ENCODE measurements at places on chromosomes 12 and 14.
A peak's percentile ranks its signal among the peaks of the same experiment; 100 is the strongest.

GRCh38 chr12:53670308-53670707 is 5.6 kb downstream of the ATP5MC2 start:
- DNase-seq = no peak

GRCh38 chr14:24632761-24633160 is 1.2 kb downstream of the GZMB start:
- no peak for DNase-seq

DNA sequence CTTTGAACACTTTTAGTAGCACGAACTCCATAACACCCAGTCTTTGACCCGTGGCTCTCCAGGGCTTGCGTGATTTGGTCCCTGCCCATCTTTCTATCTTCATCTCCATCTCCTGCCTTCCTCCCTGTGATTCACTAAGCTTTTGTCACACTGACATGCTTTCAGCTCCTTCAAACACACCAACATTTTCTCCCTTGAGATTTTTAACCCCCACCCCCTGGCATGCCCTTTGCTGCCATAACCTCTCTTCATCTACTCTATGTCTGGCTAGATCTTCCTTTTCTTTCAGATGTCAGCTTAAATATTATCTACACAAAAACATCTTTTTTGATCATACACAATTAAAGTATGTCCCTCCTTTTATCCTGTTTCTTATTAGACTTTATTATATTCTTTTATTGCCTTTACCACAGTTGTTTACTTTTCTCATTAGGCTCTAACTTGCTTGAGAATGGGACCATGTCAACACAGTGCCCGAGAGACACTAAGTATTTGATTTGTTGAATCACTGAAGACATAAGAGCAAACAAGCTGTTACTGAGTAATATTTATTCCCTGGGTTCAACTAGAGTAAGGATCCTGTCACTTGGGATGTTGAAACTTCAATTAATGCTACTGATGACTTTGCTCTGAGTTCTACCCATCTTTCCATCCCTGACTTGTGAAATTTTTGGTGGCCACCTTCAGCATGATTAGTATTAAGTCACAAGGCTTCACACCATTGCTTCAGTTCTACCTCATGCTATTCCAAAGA is 387.3 kb downstream of the LRIG3 start:
- DNase-seq = no peak

GRCh38 chr14:74648601-74649000 is 36.6 kb upstream of the LTBP2 start:
- no peak for DNase-seq

DNA sequence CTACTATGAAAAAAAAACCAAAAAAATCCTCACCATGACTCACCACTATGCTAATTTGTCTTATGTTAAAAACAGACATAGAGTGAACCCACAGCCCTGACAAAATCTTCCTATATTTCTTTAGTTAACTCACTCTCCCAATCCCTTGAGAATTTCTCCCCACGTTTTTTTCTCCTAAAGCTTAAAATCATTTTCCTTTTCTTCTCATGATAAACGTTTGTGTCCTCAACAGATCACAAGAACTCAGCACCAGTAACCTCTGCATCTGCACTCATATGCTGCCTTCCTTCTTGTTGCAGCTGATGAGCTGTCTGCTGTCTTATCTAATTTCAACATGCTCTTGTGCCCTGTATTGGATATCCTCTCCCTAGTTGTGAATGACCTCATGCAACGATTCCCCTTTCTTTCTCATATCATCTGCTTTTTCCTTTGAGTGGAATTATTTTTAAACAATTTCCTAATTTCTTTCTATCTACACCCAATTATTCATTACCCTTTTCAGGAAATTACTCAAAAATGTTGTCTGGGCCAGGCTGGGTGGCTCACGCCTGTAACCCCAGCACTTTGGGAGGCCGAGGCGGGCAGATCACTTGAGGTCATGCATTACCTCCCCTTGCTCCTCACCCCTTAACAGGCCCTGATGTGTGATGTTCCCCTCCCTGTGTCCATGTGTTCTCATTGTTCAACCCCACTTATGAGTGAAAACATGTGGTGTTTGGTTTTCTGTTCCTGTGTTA is 427.5 kb upstream of the MGAT4C start:
- DNase-seq = no peak

DNA sequence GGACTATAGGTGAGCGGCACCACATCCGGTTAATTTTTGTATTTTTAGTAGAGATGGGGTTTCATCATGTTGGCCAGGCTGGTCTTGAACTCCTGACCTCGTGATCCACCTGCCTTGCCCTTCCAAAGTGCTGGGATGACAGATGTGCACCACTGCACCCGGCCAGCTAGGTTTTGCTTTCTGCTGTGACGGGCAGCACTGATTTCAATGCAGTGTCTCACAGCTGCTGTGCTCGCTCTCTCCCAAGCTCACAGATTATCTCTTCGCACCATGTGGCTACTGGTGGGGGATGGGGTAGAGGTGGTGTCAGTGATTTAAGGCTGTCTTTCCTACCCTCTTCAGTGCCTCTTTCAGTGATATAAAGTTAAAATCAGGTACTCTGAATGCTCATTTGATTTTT is 909.1 kb downstream of the TRHDE start:
- DNase-seq = peak; percentile 2

GRCh38 chr14:76268047-76268431 is 107.9 kb upstream of the ESRRB start:
- no peak for DNase-seq

DNA sequence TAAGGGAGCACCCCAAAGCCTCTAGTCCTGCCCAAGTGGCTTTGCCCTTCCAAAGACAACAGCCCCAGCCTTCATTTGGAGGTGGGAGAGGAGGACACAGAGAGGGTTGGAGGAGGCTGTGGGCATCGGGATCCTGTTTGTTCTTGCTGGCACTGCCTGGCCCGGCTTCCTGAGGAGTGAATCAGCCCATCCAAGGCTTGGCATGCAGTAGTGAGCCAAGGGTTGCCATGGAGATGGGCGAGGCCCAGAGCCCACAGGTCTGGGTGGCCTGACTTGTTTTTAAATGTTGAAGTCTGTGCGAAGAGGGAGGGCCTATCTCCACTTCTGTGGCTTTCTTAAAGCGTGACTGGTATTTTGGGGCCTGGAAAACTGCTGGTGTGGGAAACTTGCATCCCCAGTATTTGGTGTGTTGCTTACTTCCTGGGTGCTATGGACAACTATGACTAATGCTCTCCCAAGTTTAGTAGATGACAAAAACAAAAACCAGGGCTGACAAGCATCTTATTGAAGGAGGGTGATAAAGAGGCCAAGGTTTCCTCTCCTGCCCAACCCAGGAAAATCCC is 15.8 kb downstream of the CD9 start:
- peak; percentile 93 for DNase-seq

- no peak for DNase-seq
Observed at GRCh38 chr12:40144023-40144422, 38.1 kb upstream of the SLC2A13 start.

GRCh38 chr12:95253386-95253785 is 35.8 kb downstream of the VEZT start:
- DNase-seq = no peak

DNA sequence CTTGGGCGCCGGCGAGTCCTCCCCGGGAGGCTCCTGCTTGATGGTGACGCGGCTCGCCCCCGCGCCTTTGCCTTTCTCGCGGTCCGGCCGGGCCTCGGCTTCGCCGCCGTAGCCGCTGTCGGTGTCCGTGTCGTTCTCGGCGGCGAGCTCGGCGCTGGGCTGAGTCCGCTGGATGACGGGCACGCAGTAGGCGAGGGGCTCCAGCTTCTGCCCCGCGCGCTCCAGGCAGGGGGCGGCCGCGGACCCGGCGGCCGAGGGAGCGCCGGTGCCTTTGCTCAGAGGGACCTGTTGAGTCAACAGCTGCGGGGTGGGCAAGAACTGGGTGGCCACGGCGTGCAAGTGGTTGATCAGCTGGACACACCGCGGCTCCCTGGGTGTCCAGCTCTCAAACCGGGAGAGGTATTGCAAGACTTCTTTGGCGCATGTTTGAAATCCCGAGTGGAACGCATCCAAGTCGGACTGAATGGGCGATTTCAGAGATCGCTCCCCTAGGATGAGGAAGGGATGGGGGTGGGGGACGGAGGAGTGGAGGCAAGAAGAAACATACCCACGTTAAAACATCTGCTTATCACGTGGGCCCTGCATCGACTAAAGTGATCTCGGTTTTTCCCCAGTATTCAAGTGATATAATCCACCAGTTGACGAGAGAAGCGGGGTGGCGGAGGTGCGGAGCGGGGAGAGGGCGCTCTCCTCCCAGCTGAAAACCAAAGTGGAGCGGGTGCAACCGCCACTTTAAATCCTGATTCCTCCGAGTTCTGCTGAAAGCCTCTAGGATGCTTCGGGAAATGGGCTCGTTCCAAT is 2.0 kb downstream of the BHLHE41 start:
- DNase-seq = peak; percentile 72

DNA sequence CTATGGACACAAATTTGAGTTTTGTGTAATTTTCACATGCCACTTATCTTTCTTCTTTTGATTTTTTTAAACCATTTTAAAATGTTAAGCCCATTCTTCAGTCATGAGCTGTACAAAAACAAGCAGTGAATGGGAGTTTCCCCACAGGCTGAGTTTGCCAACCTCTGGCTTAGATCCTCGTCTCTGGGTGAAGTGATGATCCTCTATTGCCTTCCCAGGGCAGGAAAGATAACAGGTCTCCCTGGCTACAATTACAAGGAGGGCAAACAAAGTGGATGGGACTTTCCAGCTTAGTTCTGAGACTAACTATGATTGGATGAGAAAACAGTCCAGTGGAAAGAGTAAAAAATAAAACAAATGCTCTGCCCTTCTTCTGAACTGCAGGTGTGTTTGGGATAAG is 203.7 kb downstream of the SPTSSA start:
- DNase-seq = no peak

DNA sequence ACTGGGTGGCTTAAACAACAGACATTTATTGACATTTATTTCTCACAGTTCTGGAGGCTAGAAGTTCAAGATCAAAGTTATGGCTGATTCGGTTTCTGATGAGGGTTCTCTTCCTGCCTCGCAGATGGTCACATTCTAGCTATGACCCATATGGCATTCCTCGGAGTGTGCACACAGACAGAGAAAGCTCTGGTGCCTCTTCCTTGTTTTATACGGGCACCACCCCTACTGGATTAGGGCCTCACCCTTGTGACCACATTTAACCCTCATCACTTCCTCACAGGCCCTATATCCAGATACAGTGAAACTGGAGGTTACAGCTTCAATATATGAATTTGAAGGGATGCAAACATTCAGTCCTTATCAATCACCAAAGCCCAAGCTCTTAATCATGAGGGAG is 77.0 kb upstream of the OVCH1 start:
- no peak for DNase-seq

GRCh38 chr14:103220134-103220981 is 97.1 kb downstream of the TNFAIP2 start:
- no peak for DNase-seq

Data from tongue (tissue), 3 donors.